Activated T-helper 1 cell treated with anti-CD3 and anti-CD28 coated beads, Interleukin-12 subunit alpha, Interleukin-12 subunit beta, Interleukin-2, Interleukin-4 antibody, amounts not matched to agents 30 ng/mL and 10 ng/mL and 1 ng/mL, durations not matched to agents 14 hours and 24 hours and 36 hours (primary cell): ENCODE measurements at places on chromosomes 3 and 15. TPM values are rescaled to one million over a fixed set of nuclear protein-coding genes. Genes with fewer than 3 reads are reported as not detected.

MST1R gene
- total RNA-seq, result 1.6 and 2.5 TPM in 2 replicates

SENP2 gene
- total RNA-seq, result 33.5 and 34.6 TPM in 2 replicates

MCF2L2 gene
- 4.1 and 6.1 TPM in 2 replicates for total RNA-seq

NRG4 gene
- not detected in 2 replicates for total RNA-seq

ZNF80 gene
- 0.22 and 0.23 TPM in 2 replicates for total RNA-seq

AMOTL2 gene
- total RNA-seq, result not detected in 2 replicates

SORD gene
- 19.9 and 21.5 TPM in 2 replicates for total RNA-seq

GXYLT2 gene
- 0.08 TPM in 1 of 2 replicates, not detected in the other for total RNA-seq

PRC1 gene
- total RNA-seq, result 78.4 and 86.0 TPM in 2 replicates

CD96 gene
- total RNA-seq, result 79.1 and 79.7 TPM in 2 replicates

IGF1R gene
- 38.7 and 39.8 TPM in 2 replicates for total RNA-seq

RUVBL1 gene
- 135 and 137 TPM in 2 replicates for total RNA-seq

SELENOK gene
- total RNA-seq, result 56.4 and 57.2 TPM in 2 replicates

IL17RB gene
- total RNA-seq, result 0.91 and 1.2 TPM in 2 replicates

CILP gene
- not detected in 2 replicates for total RNA-seq

ESYT3 gene
- total RNA-seq, result 0.34 and 0.44 TPM in 2 replicates

GRK7 gene
- not detected in 2 replicates for total RNA-seq

SNTN gene
- not detected in 2 replicates for total RNA-seq

ISG20 gene
- 31.2 and 34.9 TPM in 2 replicates for total RNA-seq

TM4SF1 gene
- total RNA-seq, result 0.13 and 0.22 TPM in 2 replicates

DNASE1L3 gene
- total RNA-seq, result not detected in 2 replicates

C3orf22 gene
- total RNA-seq, result not detected in 2 replicates

ST8SIA2 gene
- total RNA-seq, result not detected in 2 replicates
